ENCODE measurements at places on chromosomes 13 and 19.

GRCh38 chr19:30224689-30225606, 147.2 kb upstream of the ZNF536 start:
- no peak for DNase-seq

DNA sequence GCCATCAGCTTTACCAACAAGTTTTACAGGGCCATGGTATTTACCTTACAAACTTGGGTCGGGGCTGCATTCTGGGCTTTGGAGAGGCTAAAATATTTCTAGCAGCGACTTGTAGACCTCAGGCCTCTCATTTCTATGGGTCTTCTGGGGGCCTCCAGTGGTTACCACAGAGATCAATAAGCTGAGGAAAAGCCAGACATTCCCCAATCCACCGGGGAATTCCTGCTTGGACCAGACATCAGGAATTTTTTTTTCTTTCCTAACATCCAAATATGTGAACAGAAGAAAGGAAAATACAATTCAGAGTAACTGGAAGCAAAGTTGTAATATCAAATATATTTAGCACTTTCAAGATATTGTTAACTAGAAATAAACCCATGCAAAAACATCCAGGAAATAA, 1.5 kb downstream of the DZIP1 start:
- DNase-seq = no peak

- DNase-seq = no peak
Measured at GRCh38 chr13:94198681-94199080, 280.8 kb downstream of the DCT start.

DNA sequence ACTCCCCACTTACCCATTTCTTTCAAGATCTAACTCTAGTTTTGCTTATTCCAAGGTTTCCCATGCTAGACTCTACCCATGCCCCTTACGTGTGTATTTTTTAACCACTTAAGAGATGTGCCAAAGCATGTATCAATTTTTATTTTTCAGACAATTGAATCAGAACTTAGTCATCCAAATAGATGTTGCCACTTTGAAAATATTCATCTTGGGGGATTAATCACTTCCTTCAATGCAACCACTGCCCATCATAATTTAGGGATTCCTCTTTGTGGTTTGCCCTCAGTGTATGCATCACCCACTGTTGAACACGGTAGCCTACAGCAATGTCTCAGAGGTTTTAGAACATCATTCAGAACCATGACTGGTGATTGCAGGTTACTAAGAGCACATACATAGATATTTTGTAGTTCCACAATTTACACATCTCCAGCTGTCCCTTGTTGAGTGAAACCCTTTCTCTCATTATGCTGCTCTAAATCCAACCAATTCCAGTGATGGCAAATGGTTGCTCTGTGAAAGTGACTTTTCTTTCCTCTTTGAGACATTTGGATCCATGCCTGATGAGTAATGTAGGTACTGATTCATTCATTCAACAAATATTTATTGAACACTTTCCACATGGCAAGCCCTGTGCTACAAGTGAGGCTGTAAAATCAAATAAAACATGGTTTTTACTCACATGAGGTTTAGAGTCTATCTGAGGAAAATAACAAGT, 60.6 kb upstream of the SERP2 start:
- no peak for DNase-seq

DNA sequence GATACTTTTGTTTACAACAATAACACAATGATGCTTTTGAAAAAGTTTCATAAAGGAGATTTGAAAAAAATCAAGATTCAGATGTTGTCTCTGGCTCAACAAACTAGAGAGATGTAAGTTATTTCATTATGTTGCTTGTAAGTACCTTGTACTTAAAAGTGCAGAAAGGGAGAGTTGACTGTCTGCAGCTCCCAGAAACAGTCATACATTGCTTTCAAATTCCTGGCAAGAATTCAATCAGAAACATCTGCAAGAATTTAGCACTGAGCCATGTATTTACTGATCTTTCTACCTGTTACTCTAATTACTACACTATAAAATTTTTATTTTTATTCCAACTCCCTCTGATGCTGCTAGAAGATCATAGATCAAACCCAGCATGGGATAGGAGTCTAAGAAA, 1261.3 kb upstream of the SPRY2 start:
- no peak for DNase-seq

DNA sequence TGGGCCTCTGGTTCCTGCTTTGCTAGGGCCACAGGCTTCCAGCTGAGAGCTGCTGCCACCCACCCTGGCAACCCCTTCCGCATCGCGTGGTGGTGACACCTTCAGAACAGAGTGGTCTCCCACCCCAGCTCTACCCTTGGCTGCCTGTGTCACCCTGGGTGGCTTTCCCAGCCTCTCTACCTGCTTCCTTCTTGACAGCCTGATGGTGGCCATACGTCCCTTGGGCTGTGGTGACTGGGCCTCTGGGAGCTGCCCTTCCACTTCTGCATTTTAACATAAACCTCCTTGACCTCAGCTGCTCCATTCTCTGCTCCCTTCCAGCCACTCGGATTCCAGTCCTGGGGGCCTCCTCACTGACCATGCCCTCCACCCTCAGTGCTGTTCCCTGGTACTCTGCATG, 17.0 kb downstream of the PAK4 start:
- no peak for DNase-seq

DNA sequence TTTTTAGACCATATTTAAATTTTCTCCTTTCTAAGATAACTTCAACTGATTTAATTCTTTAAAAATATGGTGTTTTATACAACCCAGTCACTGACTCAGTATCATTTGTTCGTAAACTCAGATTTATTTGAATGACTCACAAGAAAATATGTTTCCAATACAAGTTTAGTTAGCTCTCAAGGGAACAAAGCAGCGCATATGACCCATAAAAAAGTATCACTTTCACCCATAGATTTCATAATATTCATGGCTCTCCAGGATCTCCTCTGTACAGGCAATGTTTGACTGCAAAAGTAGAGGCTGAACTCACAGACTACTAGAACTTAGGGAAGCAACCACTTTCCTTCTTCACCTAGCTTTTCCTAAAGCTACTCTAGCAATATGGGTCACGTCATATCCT, 405.6 kb upstream of the PCDH9 start:
- DNase-seq = no peak

DNA sequence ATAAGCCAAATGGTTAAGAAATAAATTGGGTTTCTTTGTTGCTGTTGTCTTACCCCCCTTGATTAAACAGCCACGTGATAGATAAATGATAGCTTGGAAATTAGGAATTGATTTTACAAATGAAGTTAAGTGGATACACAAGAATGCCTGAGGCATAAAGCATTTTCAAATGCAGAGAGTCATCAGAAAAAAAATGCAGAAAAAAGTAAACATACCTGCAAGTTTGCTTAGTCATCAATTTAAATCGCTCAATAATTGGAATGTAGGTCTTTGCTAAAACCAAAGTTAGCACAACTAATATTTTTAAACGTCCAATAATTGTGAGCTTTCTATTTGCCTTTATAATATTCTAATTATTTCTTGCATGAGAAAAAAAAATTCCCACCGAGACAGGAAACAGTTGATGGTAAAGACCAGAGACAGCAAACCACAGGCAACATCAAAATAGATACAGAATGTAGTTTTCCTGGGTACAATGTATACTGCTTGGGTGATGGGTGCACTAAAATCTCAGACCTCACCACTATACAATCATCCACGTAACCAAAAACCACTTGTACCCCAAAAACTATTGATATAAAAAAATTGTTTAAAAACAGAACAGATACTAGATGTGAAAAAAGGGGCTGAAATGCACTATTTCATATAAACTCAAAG, 924.0 kb downstream of the PCDH9 start:
- DNase-seq = no peak

DNA sequence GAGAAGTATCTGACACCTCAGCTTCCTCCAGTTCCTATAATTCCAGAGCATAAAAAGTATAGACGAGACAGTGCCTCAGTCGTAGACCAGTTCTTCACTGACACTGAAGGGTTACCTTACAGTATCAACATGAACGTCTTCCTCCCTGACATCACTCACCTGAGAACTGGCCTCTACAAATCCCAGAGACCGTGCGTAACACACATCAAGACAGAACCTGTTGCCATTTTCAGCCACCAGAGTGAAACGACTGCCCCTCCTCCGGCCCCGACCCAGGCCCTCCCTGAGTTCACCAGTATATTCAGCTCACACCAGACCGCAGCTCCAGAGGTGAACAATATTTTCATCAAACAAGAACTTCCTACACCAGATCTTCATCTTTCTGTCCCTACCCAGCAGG, 3.1 kb downstream of the KLF5 start:
- no peak for DNase-seq

- no peak for DNase-seq
Measured at GRCh38 chr19:33301144-33301899, 1.0 kb downstream of the CEBPA start.

- DNase-seq = no peak
Measured at GRCh38 chr19:34141025-34141424, 31.3 kb upstream of the LSM14A start.

- no peak for DNase-seq
Measured at GRCh38 chr19:15268192-15268927, 36.1 kb upstream of the EPHX3 start.

DNA sequence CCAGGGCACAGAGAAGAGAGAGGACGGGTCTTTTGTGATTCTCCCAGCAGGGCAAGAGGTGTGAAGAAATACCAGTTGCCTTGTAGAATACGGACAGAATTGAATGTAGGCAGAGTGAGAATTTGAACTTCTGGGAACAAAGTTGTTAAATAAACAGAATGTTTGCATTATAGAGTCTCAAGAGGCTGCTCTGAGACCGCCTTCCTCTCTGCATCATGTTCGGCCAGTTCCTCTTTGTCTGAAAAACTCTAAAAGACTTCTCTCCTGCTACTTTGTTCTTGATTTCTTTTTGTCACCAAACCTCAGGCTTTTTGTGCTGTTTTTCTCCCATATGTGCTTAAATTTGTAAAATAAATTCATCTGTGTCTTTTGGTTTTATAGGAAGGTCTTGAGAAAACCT, 256.4 kb downstream of the DLEU7 start:
- DNase-seq = no peak

- no peak for DNase-seq
Measured at GRCh38 chr19:31880283-31880682, 465.1 kb upstream of the ZNF507 start.

DNA sequence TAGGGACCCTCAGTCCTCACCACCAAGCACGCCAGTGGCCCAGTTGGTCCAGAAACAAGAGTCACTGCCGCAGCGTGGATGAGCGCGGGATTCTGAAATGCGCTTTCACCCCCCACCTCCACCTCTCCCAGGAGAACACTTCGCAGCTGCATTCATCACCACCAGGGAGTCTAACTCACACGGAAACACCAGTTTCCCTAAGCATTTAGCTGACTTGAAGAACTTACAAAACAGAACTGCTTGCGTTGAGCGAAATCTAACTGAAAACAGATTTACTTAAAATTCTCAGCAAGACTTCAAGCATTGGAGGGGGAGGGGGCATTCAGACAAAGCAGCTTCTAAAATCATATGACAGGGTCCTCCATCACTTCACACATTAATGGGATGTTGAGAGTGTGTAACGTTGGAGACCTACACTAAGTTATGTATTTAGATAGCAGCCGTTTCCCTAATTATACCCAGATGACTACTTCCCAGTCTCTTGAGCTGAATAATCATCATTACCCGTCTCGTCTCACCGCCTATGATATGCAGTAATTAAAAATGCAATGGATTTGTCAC, 258.2 kb upstream of the IRS2 start:
- no peak for DNase-seq

DNA sequence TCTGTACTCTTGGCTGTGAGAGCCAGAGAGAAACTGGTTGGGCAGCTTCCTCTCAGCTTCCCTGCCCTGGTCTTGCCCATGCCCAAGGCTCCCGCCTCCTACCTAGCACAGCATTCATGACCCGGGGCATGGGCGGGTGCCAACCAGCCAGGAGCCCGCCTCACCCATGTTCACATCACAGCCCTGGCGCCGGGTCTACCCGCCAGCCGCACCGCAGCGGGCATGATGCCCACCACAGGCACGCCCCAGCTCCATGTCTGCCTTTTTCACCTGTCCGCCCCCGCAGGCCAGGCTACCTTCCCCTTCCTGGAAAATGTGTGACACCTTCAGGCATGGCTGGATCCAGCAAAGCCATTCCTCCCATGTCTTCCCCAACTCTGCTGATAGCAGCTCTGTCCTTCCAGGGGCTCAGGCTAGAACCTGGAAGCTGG, 42.1 kb downstream of the PTPRS start:
- DNase-seq = no peak

DNA sequence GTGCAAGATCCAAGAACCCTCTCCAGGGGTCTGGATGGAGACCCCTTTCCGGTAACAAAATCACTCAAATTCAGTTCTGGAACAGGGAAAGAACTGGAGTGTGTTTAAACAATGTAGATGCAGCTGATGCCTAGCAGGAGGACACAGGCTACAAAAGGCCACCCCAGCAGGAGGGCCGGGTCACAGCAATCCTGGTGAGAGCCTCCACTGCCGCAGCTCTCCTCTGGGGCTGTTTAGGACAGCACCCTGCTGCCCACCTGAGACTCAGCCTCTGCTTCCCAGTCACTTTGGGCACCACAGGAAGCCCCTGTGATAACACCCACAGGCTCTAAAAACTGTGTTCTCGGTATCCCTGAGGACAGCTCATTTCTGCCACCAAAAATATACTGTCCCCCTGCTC, 318.7 kb upstream of the NBEA start:
- DNase-seq = no peak

- DNase-seq = no peak
Measured at GRCh38 chr13:103884101-103884723, 818.0 kb upstream of the SLC10A2 start.

GRCh38 chr19:42150911-42151361, 18.7 kb upstream of the POU2F2 start:
- DNase-seq = no peak

GRCh38 chr13:103291798-103292572, 225.8 kb upstream of the SLC10A2 start:
- DNase-seq = no peak

DNA sequence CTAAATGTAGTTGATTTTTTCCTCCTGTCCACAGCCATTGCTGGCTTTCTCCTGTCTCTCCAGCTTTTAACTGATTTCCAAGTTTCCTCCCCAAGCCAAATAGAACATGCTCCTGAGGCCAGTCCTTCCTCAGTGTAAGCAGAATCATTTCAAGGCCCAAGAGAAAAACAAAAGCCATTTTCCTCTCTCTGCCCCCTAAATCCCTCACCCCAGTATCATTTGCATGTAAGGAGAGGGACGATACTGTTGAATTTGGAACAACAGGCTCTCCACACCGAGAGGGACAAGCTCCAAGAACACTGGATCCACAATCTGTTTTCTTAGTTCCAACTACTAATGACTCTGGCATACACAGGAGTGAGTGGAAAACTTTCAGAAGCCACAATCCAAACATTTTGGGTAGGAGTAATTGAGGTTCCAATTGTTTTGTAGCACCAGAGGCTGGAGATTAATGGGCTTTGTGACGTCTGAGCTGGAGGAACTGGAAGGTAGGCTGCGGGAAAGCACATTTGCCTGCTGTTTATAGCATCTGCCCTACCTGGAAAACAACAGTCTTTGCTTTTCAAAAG, 156.8 kb downstream of the FLT1 start:
- no peak for DNase-seq

- DNase-seq = no peak
Measured at GRCh38 chr19:38385057-38385803, 2.6 kb downstream of the GGN start.

DNA sequence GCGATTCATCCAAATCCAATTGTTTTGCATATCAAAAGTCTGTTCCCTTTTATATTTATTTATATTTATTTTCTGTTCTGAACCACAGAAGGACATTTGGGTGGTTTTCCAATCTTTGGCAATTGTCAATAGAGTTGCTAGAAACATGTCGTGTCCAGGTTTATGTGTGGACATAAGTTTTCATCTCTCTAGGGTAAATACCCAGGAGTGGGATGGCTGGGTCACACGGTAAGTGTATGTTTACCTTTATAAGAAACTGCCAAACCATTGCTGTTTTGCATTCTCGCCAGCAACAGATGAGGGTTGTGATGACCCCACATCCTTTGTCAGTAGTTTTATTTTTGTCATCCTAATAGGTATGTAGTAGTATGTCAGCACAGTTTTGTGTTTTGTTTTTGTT, 12.5 kb downstream of the AP1M1 start:
- DNase-seq = no peak
